ENCODE measurements at places on chromosomes 11 and 22.

- no peak for DNase-seq
These were observed 13.4 kb downstream of the NEAT1 start for GRCh38 chr11:65435981-65436411.

- peak; percentile 51 for DNase-seq
These were observed 1.1 kb downstream of the TM7SF2 start for GRCh38 chr11:65112546-65113360.

DNA sequence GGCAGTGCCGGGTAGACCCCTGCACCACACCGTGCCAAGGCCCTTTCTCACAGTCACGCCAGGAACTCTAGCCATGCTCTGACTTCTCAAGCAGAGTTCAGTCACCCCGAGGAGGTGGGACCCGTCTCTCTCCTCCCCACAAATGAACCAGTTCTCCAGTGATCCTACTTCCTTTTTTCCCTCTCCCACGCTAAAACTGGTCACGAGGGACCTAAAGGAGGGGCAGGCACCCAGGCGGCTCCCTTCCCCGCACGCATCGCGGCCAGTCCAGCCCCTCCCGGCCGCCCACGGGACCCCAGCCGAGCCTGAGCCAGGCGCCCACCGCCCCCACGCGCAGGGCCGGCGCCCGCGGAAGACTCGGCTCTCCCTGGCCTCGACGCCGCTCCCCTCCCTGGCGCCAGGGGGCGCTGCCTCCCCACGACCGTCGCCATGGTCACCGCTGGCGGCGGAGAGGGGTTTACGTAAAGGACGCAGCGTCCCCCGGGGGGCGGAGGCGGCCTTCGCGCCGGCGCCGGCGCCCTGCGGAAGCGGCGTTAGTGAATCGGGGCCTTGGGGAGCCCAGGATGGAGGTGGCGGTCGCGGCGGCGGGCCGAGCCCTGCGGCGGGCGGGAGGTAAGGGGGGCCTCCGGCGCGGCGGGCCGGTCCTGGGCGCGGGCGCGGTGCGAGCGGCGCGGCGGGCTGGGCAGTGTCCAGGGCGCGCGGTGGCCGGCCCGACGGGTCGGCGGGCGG is at the start of gene DAGLA:
DAGLA (plus strand) TSS at position 499 of the 729 bp plus-strand sequence. CDS start 39,765 bp downstream, outside the sequence.
- peak; percentile 62 for DNase-seq

DNA sequence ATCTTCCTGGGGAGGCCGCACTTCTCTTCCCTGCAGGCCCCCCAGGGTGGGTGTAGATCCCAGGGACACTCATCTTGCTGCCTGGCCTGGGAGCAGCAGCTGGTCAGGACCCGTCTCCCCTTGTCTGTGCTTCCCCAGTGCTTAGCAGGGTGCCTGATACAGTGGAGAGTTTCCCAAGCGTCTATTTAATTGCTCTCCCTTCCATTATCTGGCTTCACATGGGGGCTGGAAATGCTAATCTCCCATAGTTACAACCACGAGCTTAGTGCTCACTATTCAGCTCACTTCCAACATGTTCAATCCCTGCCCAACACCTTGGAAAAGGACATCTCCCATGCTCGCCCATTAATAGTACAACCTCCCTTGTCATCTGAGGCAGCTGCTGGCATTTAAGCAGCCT is 100.5 kb downstream of the DSCAML1 start:
- no peak for DNase-seq

DNA sequence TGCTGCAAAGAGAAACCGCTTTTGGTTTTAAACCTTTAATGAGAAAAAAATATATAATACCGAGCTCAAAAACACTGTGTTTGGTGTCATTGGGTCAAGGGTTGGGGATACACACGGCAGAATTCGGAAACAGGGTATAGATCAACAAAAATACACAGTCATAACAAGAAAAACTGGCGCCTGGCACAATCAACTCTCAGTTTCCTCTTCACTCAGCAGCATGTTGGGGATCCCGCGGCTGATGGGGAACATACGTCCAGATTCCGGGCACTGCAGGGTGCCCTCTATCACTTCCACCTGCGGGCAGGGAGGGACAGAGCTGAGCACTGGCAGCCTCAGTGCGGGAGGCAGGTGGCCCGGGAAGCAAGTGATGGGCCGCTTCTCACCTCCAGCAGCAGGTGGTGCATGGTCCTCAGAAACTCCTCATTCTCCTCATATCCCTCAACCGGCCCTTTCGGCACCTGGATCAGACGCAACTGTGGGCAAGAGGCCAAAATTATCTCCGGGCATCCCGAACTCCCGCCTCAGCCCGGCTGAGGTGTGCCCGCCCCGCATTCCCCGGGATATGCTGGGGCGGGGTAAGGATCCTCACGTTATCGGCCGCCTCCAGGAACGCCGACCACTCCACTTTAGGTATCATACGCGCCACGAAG is 561 bp downstream of the TRMT112 start:
- peak; percentile 57 for DNase-seq

- DNase-seq: no peak
These were observed 8.7 kb downstream of the PRR5 start for GRCh38 chr22:44710474-44711240.
